ENCODE measurements at places on chromosomes 13 and 19. TPM values are rescaled to one million over a fixed set of nuclear protein-coding genes. Genes with fewer than 3 reads are reported as not detected.

The CIC gene
- 17.2 TPM for total RNA-seq

The IRGQ gene
- 18.8 TPM for total RNA-seq

The ACER1 gene
- not detected for total RNA-seq

The CYP2A6 gene
- total RNA-seq: not detected

The CGB1 gene
- not detected for total RNA-seq

The MYBPC2 gene
- total RNA-seq: not detected

The NOTCH3 gene
- total RNA-seq: 184 TPM

The FCHO1 gene
- total RNA-seq: 0.68 TPM

The PAF1 gene
- total RNA-seq: 65.8 TPM

The CDC42EP5 gene
- total RNA-seq: 23.9 TPM

The MEIS3 gene
- total RNA-seq: 11.0 TPM

The UHRF1 gene
- total RNA-seq: 21.1 TPM

The OR7G3 gene
- total RNA-seq: not detected

The FXYD5 gene
- total RNA-seq: 35.1 TPM

The SEMA6B gene
- 1.3 TPM for total RNA-seq

The TNNT1 gene
- 1.2 TPM for total RNA-seq

The NCR1 gene
- total RNA-seq: not detected

The LILRA1 gene
- not detected for total RNA-seq

The FGF22 gene
- total RNA-seq: 0.26 TPM

The STK11 gene
- 97.9 TPM for total RNA-seq

The HCST gene
- total RNA-seq: 1.2 TPM

The CALR3 gene
- 0.06 TPM for total RNA-seq

The CEACAM7 gene
- not detected for total RNA-seq

The ALDH16A1 gene
- 40.8 TPM for total RNA-seq

The CD33 gene
- not detected for total RNA-seq

The CRX gene
- not detected for total RNA-seq

The ACP7 gene
- total RNA-seq: 0.12 TPM

The SIGLEC8 gene
- total RNA-seq: not detected

The MTUS2 gene
- total RNA-seq: 0.25 TPM

The TGFBR3L gene
- 0.92 TPM for total RNA-seq

The MATK gene
- total RNA-seq: not detected

The RUVBL2 gene
- 190 TPM for total RNA-seq

The GAPDHS gene
- not detected for total RNA-seq

The KIR2DL1 gene
- total RNA-seq: not detected

The JAK3 gene
- total RNA-seq: 2.2 TPM

The RUBCNL gene
- total RNA-seq: 0.31 TPM

The RNF126 gene
- 16.8 TPM for total RNA-seq

The IGFL4 gene
- total RNA-seq: 0.06 TPM

The FSTL3 gene
- 16.1 TPM for total RNA-seq

The NRTN gene
- total RNA-seq: not detected

The MRPL57 gene
- 18.8 TPM for total RNA-seq

The FBN3 gene
- total RNA-seq: not detected

The KLHL1 gene
- total RNA-seq: not detected

The TMEM150B gene
- total RNA-seq: not detected

The C19orf73 gene
- total RNA-seq: 1.1 TPM

The POP4 gene
- total RNA-seq: 85.6 TPM

The MUC16 gene
- total RNA-seq: not detected

The FBXL3 gene
- total RNA-seq: 63.9 TPM

The ANGPTL8 gene
- total RNA-seq: not detected

The ZNF534 gene
- total RNA-seq: not detected

The SIRT6 gene
- 15.5 TPM for total RNA-seq

The OR10H4 gene
- total RNA-seq: not detected

The ZNF221 gene
- total RNA-seq: 7.8 TPM

The VWA8 gene
- total RNA-seq: 20.9 TPM

The PSG2 gene
- not detected for total RNA-seq

The EPS8L1 gene
- 0.75 TPM for total RNA-seq

The ZNF439 gene
- total RNA-seq: 6.7 TPM

The KLK3 gene
- total RNA-seq: not detected

Data from aortic smooth muscle cell (primary cell).